ENCODE measurements at places on chromosomes 5 and 9. TPM values are rescaled to one million over a fixed set of nuclear protein-coding genes. Genes with fewer than 3 reads are reported as not detected.

DNA sequence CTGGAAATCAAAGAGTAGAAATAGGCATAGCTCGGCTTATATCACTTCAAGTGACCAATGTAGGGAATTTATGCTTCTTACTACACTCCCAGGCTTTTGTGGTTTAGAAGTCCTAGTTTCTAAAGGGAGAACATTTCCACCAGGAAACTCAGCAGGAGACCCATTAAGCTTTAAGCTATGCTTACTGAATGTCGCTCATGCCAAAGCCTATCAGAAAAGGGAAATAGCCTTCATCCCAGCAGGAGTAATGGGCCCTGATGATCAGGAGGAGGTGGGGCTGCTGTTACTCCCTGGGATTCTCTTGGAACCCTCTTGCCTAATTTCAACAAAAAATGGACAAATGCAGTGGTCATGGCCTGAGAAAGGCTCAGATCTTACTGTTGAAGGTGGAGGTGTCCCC is 54.5 kb upstream of the SEMA6A start:
- no peak for DNase-seq

DNA sequence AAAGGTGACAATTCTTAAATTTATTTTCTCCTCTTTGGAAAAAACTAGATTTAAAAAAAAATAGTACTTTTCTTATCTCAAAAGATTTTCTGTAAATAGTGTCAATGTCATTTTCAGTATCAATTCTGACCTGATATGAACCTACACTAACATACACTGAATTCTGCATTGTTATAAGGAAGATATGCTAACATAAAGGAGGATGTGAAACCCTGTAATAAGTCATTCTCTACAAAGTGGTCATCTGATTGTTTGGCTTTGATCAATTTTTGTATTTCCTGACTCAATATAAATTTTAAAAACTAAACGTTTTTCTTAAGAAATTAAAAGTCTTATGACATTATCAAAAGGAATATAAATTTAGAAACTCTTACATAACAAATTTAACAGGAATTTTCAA is 233.6 kb upstream of the EDIL3 start:
- no peak for DNase-seq

TMEM174 gene
- total RNA-seq, result not detected

CTXN3 gene
- total RNA-seq, result not detected

GRCh38 chr5:138829341-138829740 is 45.8 kb downstream of the LRRTM2 start:
- DNase-seq, result no peak

Data from osteoblast (primary cell).